ENCODE measurements at places on chromosomes 1 and 21. TPM values are rescaled to one million over a fixed set of nuclear protein-coding genes. Genes with fewer than 3 reads are reported as not detected.
A peak's percentile ranks its signal among the peaks of the same experiment; 100 is the strongest.

- DNase-seq = no peak
Measured at GRCh38 chr1:245298781-245299180, 144.0 kb downstream of the KIF26B start.

DNA sequence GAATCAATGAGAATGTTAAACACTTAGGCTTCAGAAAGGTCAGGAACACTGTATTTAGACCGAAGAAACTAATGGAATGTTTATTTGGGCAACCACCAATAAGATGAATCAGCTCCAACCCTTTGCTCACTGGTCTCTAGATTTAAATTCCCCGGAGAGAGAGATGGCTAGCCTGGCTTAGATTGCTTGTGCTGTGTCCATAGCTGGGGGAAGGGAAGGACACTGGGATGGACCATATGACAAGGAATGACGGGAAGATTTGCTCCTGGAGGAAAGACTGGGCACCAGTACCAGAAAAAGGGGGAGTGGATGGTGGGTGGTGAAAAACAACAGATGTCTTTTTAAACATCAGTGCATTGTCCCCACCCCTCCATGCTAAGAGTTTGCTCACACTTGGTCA lies 426.6 kb downstream of the DUSP10 start:
- peak; percentile 81 for DNase-seq

DNA sequence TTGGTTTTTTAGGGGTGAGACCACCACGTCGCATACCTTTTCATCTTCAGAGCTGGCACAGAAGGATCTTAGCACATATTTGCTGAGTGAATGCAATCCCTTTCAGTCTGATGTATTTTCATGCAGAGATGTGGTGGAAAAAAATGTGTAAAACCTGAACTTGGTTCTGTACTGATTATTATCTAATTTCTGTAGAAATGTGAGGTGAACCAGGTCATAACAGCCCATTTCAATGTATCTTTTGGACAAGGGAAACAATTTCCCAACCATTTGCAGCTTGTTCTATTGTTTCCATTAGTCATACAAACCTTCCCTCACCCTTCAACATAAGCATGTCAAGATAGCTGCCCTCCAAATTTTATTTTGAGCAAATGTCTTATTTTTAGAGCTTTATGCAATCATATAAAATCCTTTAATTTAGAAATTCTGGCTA lies 46.8 kb upstream of the RUNX1 start:
- DNase-seq = peak; percentile 47

- DNase-seq = no peak
Measured at GRCh38 chr1:115753830-115754229, 14.7 kb downstream of the CASQ2 start.

- DNase-seq = no peak
Measured at GRCh38 chr21:45926281-45926680, 55.3 kb upstream of the COL6A1 start.

- DNase-seq = no peak
Measured at GRCh38 chr21:42148097-42148496, 70.8 kb upstream of the ABCG1 start.

GRCh38 chr1:201706109-201706508 lies 122.8 kb upstream of the IPO9 start:
- no peak for DNase-seq

GRCh38 chr21:45332415-45332814 lies 44.7 kb upstream of the POFUT2 start:
- DNase-seq = no peak

DNA sequence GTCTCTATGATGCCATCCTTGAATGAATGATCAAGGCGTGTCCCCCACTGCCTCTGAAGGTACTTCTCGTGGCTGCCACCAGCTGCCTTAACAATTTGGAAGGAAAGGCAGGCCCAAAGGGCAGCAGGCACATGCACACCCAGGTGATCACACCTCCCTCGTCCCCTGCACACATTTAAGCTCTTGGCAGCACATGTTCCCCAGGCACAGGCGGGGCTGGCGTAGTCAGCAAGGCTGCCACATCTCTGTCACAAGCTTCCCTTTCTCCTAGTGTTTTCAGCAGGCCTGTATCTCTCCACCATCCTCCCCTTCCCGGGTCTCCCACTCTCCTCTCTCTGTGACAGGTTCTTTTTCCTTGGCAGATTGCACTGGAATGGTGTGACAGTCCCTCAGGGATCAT lies 111.9 kb downstream of the CACNA1E start:
- DNase-seq = no peak

- peak; percentile 17 for DNase-seq
Measured at GRCh38 chr1:13699936-13700520, at the start of gene PRDM2. TSS of gene PRDM2 (plus strand) at chr1:13700188. CDS start at chr1:13715606, 15,418 bp downstream.

GRCh38 chr1:204155881-204156280 lies 4.0 kb upstream of the ETNK2 start:
- DNase-seq = no peak

DNA sequence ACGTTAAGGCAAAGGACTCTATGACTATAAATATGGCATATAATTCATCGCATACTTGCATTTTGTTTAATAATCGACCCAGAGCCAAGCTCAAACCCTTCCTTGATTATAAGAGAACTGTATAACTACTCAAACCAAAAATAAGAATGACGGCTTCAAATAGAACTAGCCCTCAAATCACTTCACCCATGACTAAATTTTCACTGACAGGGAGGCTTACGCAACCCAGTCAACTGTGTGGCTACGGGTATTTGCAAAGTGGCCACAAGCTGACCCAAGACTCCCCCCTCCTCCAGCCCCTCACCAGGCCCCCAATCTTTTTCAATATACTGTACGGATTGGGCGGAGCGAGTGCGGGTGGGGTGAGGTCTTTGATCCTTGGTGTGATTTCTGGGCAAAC lies 268.3 kb downstream of the ASTN1 start:
- DNase-seq = no peak

GRCh38 chr1:13801232-13801631 lies 101.2 kb downstream of the PRDM2 start:
- no peak for DNase-seq

- DNase-seq = no peak
Measured at GRCh38 chr1:42933610-42934491, 24.8 kb downstream of the SLC2A1 start.

DNA sequence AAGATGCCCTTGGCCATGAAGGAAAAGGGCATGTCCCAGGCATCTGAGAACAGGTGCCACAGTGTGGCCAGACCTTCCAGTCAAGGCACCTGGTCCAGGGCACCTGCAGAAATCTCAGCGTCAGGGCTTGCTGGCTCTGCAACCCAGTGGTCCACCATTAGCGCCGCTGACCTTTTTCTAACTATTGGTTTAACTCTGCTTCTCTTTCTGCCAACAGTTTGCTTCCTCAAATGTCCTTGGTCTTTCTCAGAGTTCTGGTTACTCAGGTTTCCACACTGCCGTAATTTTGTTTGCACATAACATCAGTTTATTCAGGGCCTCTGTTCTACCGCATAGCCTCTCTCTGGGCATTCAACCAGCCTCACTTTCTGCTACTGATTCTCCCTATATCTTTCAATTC lies 16.5 kb upstream of the FYB2 start:
- no peak for DNase-seq

GRCh38 chr1:245823408-245824147 lies 668.8 kb downstream of the KIF26B start:
- no peak for DNase-seq

DNA sequence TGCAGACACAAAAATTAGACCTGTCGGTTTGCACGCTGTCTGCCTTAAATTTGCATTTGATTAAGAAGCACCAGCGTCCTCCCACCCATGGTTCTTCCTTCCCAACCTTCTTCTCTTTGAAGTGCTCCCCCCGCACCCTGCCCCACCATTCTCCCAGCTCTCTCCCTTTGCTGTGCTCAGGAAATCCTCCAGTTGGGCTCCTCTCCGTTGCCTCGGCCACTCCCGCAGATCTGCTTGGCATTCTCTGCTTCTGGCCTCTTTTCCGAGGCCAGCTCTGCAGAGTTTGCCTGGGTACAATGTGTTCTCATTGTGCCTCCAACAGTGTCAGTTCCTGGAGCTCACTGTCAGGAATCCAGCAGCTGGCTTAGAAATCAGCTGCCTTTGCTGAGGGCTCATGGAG lies 126.1 kb downstream of the NAV1 start:
- DNase-seq = no peak

Gene TSPEAR
- total RNA-seq = not detected

Gene AMPD1
- not detected for total RNA-seq

Gene CRYBG2
- not detected for total RNA-seq

Gene F3
- total RNA-seq = 102 TPM

Gene CFHR4
- total RNA-seq = not detected

Gene HHIPL2
- total RNA-seq = not detected

Gene OLIG1
- not detected for total RNA-seq

Gene PCP4L1
- total RNA-seq = not detected

Gene TDRD10
- total RNA-seq = not detected
